ACHN (cell line): ENCODE measurements at places on chromosomes 11 and 22.
A peak's percentile ranks its signal among the peaks of the same experiment; 100 is the strongest.

- no peak for DNase-seq
Measured at GRCh38 chr22:37249986-37250385, 5.9 kb upstream of the RAC2 start.

GRCh38 chr11:122186439-122187080, 70.5 kb upstream of the BLID start:
- DNase-seq: peak; percentile 10

GRCh38 chr11:90428836-90429235, 206.0 kb upstream of the CHORDC1 start:
- DNase-seq: no peak

DNA sequence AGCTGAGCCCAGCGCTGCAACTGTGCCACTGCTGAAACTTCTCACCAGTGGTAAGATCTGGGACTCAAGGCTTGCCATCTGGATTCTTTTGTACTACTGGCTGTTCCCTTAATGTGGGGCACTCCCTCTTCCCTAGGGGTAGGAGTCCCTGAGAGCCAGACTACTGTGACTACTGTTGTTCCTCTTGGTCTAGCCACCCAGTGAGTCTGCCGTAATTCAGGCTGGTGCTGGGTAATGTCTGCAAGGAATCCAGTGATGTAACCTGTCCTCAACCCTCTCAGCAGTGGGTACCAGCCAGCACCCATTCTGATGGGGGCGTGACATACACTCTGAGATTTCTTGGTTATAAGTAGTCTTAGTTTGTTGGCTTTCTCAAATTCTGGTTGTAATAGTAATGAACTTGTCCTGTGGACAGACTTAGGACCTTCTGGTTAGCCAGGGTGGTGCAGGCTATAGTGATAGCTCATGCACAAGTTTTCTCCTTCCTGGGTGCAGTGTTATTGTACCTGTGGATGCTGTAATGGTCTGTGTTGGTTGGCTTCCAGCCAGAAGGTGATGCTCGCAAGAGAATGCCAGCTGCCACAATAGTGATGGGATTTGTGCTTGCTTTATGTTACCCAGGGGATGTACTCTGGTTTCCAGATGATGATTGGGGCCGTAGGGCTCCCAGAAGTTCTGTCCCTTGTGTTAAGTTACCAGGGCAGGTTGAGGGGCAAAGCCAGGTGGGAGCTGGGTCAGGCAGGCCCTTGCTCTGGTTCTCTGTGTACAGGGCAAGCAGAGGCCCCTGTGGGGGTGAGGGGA, 65.5 kb downstream of the ARHGAP42 start:
- no peak for DNase-seq

- DNase-seq: peak; percentile 20
Measured at GRCh38 chr22:29704528-29705285, 15.1 kb upstream of the CABP7 start.

DNA sequence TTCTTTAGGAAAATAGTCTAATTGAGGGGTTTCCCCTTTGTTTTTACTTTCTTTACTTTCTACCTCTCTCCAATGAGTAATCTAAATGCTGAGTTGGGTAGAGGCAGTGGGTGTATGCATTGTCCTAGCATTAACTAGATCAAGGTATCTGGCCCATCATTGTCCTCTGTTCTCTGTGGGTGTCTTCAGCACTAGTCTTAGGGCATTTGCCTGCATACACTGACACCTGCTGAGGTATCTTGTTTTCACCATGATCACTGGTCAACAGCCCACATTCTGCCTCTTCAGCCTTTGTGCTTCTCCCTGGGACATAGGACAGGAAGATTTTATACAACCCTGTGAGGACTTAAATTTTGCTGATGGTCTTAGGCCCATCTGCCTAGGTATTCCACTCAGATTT, 371.1 kb downstream of the RAB38 start:
- no peak for DNase-seq
